ENCODE measurements at places on chromosomes 6 and 20. TPM values are rescaled to one million over a fixed set of nuclear protein-coding genes. Genes with fewer than 3 reads are reported as not detected.

- no peak for DNase-seq
These were observed 47.6 kb downstream of the MRAP2 start for GRCh38 chr6:84081222-84081621.

DNA sequence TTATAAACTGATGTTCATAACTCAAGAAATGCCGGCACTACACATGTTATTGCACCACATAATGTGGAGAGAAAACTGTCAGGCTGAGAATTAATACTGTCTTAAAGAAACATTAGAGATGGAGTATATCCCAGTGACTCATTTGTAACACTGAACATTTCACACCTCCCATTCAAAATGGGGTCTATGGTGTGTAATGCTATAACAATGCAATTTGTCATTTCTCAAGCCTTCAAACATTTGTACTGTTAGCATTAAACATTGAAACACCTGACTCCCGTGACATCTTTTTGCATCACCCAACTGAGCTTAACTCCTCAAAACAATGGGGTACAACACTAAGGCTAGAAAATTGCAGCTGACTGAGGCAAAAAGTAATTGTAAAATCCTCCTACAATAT lies 151.7 kb downstream of the DST start:
- DNase-seq = no peak

DNA sequence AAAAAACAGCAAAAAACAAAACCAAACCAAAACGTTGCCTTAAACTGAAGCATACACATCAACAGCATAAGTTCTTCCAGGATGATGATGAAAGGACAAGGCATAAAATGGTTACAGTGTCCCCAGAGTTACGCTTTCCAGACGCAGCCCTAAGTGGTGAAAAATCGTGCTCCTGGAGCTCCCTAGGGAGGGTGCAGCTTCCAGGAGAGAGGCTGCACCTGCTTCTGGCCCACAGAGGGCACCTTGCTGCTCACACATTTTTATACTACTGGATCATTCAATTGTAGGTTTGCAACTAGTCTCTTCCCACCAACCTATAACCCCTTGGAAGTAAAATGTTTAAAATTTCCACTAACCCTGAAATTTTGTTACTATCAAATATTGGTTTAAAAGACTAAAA lies 115.0 kb downstream of the PRKN start:
- no peak for DNase-seq

DNA sequence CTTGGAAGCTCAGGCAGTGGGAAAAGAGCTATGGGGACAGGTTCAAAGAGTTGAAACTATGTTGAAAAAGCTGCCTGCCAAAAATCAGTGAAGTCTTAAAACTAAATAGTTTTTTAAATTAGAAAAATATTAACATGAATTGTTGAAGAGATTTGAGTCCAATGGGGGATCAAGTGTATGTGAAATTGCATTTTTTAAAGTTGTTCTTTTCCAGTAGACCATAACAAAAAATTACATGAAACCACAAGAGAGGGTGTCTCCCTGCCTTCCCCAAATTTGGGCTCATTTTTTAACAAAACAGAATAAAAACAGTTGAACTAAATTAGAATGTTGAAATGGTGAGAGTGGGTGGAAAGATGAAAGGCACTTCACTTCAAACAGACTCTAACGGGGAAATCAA lies 31.5 kb upstream of the COL10A1 start:
- DNase-seq = no peak

- DNase-seq = no peak
These were observed 98.5 kb downstream of the TULP4 start for GRCh38 chr6:158410784-158411183.

GRCh38 chr6:113924312-113924723 lies 46.6 kb downstream of the HDAC2 start:
- peak; percentile 91 for DNase-seq

- no peak for DNase-seq
These were observed 17.5 kb downstream of the ACSS1 start for GRCh38 chr20:25040438-25040831.

GRCh38 chr20:24341781-24342180 lies 127.6 kb upstream of the SYNDIG1 start:
- DNase-seq = no peak

DNA sequence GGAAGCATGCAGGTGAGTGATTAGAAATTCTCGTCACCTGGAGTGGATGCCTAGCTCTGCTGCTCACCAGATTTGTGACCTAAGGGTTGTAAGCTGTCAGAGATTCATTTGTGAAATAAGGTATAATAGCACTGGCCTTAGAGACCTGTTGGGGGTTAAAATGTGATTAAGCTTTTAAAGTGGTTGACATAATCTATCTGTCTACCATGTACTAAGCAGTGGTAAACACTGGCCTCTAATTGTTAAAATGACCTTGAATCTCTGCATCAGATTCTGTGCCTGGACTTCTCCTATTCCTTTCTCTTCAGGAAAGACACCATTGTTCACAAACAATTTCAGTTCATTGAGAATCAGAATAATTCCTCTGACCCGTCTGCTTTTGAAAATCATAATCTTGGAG lies 536.2 kb downstream of the CBLN4 start:
- no peak for DNase-seq

GRCh38 chr6:71197780-71198179 lies 90.8 kb upstream of the OGFRL1 start:
- no peak for DNase-seq

- no peak for DNase-seq
These were observed 14.5 kb downstream of the TREM1 start for GRCh38 chr6:41271901-41272395.

- DNase-seq = no peak
These were observed 55.7 kb downstream of the GNAS start for GRCh38 chr20:58908221-58908620.

DNA sequence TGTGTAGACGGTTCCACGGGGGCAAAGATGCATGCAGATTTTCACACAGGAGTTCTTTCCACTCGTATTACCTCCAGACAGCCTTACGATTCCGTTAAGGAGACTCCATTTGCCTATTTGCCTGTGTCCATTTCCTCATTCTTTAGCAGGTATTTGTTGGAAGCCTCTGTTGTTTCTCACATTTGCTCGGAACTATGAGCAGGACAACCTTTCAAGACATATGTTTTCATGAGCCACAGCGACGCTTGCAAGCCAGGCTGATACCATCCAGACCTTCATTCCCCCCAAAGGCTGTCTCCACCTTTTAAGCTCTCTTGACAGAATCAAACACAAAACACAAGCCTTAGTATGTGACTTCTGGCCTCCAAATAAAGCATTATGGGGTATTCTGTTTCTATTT lies 57.6 kb upstream of the NEDD9 start:
- DNase-seq = no peak

DNA sequence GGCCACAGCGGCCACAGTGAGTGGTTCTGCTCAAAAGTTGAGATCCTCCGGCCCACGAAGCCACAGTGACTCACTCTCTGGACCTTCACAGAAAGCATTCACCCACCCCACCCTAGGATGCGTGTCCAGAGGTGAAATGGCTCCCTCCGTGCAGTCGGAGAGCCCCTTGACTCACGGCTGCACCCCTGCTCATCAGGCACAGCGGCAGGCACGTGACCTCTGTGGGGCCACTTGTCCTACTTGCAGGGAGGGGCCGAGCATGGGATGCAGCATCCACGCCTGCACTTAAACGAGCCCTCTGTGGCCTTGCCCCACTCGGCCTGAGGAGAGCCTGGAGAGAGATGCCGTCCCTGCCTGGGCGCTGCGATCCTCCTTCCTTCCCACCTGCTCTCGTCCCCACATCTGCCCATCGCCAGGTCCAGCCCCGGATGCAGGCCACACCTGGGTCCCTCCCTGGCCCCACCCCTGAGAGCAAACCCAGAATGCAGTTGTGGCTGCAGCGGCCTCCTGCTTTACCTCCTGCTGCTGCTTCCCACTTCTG lies 28.7 kb downstream of the NTSR1 start:
- no peak for DNase-seq

- DNase-seq = no peak
These were observed 28.2 kb downstream of the POPDC3 start for GRCh38 chr6:105151644-105152043.

DNA sequence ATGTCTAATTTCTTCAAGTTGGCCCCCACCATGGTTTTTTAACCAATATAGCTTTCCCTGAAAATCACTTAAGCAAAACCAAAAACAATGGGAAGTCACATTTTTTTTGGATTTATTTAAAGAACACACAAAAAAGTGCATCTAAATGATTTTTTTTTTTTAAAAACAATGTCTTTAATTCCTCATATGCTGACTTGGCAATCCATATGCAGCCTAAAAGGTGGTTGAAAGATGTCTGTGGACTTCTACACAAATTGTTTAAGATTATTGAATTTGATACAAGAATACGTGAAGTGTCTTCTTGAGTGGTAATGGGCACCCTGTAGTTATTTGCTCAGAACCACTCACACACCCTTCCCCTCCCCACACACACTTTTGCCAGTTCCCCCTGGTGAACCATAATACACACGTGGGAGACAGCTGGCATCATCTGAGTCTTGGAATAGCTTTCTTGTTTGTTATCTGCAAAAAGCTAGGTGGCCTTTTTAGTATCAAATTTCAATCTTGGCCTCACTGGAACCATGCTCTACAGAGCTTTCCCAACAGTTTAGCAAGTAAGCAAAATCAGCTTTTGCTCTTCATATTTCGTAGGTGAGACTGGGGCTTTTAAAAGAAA lies 60.9 kb upstream of the TULP1 start:
- DNase-seq = no peak

Gene TPX2
- 21.5 TPM for polyA plus RNA-seq

Gene CLVS2
- polyA plus RNA-seq = 0.34 TPM

Gene ULBP1
- 0.28 TPM for polyA plus RNA-seq

Gene TMEM200A
- 12.7 TPM for polyA plus RNA-seq

Gene CNKSR3
- polyA plus RNA-seq = 13.4 TPM

Gene COL20A1
- polyA plus RNA-seq = 4.0 TPM

Gene MKKS
- polyA plus RNA-seq = 19.7 TPM

Gene RAB5IF
- polyA plus RNA-seq = 40.7 TPM

Gene ENPP4
- polyA plus RNA-seq = 42.0 TPM

Gene BCLAF1
- 123 TPM for polyA plus RNA-seq

Measured in forelimb muscle (tissue), 1 donor.